ENCODE measurements at places on chromosomes 13 and 19.

- no peak for DNase-seq
Measured at GRCh38 chr13:76387566-76387965, 498.6 kb downstream of the KCTD12 start.

DNA sequence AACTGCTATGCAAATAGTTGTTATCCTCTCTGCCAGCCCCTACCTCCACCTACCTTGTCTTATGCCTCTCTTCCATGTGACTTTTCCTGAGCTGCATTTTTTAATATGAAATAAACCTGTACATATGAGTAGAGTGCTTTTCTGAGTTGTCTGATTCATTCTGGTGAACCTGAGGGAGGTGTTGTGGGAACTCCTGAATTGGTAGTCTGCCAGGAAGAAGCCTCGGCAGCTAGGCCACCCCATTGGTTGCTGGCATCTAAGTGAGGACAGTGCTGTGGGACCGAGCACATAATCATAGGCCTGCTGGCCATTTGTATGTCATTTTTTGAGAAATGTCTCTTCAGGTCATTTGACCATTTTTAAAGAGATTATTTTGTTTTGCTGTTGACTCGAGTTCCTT, 1146.8 kb downstream of the UQCRFS1 start:
- DNase-seq, result no peak

DNA sequence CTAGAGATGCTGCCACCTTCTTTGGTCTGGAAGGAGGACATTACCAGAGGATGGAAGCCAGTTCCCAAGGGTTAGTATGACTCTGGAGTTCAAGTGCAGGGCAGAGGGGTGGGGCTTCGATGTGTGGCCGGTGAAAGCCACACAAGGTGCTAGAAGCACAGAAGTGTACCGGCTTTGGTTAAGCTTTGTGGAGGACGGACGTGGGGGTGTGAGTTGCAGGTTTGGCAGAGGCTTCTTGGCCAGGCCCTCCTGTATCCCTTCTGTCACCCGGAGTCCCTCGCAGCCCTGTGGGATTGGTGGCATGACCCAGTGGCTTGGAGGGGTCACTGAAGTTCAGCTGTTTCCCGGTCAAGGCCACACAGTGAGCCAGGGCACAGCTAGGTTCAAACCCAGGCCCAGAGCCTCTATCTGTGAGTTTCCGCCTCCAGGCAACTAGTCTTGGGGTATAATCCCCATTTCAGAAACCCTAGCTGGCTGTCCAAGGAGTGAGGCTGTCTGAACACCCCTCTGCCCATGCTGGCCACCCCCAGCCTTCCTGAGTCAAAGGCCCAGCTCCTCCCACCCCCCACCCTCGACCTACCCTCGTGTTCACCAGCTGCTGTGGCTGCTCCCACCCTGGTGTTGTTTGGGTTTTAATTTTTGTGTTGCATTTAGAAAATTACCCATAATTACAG, 4.6 kb upstream of the SSBP4 start:
- DNase-seq, result no peak

- DNase-seq, result no peak
Measured at GRCh38 chr13:103952183-103952582, 886.0 kb upstream of the SLC10A2 start.

- DNase-seq, result no peak
Measured at GRCh38 chr19:49408816-49409440, 14.3 kb downstream of the PTH2 start.

- no peak for DNase-seq
Measured at GRCh38 chr13:24802074-24802473, 38.1 kb downstream of the RNF17 start.

GRCh38 chr13:110650436-110650835, 35.1 kb downstream of the NAXD start:
- no peak for DNase-seq

DNA sequence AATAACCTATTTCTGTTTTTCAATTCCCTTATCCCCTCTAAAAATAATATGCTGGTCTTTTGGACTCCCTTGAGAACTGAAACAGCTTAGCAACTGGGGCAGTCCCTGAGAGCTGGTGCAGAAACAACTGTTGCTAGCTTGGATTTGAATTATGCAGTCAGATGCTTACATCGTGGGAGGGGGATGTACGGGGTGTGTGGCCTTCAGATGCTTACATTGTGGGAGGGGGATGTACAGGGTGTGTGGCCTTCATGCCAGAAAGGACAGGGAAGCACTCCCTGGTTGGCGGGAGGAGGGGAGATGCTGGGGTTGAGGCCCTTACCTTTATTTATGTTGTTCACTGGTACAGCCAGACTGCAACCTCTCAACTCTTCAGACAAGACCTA, 25.6 kb downstream of the LRCH1 start:
- no peak for DNase-seq

DNA sequence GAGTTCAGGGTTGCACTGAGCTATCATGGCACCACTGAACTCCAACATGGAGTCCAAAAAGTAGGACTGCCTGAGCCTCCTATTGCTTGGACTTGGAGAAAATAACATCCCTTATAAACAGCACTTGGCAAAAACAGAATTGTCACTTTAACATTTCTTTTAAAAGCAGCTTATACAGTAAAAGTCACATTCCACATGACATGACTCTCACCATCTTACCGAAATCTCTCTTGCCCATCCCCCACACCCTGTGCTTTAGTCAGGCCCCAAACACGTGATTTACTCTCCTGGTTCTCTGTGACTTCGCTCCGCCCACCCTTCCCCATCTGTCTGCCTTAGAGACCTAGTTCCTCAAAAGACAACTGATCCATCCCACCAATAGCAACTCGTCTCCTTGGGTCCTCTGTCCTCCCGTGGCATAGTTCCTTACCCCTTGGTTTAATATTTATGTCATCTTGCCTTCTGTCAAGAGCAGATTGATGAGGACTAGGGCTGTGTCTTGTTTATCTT, 4.6 kb downstream of the SAFB start:
- DNase-seq, result peak; percentile 94

DNA sequence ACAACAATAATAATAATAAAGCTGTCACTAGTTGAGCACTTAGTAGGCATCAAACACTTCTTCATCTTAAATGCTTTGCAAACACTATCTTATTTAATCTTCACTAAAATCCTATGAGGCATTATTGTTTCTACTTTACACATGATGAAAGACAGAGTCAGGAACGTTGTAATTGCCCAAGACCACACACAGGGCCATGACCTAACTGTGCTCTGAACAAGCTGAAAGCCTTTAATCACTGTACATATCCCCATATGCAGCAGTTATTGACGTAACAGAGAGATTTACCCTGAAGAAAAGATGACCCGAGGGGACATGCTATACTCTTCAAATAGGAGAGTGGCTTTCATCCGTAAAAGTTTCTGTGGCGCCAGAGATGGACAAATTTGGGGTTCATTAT, 53.0 kb downstream of the SACS start:
- DNase-seq, result no peak

- no peak for DNase-seq
Measured at GRCh38 chr13:27395007-27395510, 29.4 kb upstream of the GTF3A start.

DNA sequence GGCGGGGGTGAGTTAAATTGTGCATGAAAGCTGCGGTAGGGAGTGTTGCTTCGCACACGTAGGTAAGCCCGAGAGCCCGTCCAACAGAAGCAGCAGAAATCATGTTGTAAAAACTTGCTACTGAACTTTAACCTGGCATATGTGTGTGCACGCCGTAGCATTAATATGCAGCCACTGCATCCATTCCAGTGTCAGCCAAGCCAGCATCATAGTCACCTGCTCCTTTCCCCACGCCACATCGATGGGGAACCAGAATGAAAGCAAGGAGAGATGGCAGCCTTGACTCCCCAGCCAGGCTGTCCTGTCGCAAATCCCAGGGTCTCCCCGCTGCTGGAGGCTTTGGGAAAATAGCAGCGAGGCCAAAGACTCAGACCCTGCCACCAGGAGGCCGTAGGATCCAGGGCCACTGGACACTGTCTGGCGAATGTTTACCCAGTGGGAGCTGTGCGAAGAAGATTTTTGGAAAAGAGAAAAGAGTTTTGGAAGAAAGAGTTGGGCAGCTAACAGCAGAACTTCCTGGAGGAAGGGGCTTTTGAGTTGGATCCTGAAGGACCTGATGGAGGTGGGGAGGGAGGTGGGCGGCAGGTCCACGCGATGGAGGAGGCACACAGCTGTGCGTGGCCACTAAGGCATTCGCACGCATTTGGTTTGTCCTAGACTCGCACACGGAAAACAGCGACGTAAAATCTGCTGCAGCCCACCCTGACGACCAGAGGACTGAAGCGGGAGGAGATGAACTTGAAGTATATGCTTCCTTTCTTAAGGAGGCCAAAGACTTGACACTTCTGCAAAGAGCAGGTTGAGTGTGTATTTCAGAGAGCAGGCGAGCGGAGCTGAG, 48.7 kb upstream of the RANBP3 start:
- no peak for DNase-seq

DNA sequence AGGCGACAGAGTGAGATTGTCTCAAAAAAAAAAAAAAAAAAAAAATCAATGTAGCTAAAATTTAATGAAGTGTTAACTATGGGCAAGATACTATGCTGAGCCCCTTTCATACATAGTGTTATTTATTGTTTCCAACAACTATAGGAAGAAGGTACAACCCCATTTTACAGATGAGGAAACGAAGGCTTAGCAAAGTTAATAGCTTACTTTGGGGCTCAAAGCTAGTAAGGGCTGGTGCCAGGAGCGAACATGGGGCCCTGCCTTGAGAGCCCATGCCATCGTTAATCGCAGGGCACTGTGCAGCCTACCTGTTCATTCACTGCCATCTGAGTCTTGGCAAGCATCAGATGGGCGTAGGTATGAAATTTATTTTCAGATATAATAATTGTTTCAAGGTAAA, 1.9 kb upstream of the FRY start:
- DNase-seq, result no peak

- DNase-seq, result no peak
Measured at GRCh38 chr13:24135674-24136300, 24.7 kb upstream of the SPATA13 start.

- no peak for DNase-seq
Measured at GRCh38 chr19:15381864-15382263, 2.3 kb upstream of the AKAP8 start.

Measured in hematopoietic multipotent progenitor cell (in vitro differentiated cells).